ENCODE measurements at places on chromosomes 5 and 9.

DNA sequence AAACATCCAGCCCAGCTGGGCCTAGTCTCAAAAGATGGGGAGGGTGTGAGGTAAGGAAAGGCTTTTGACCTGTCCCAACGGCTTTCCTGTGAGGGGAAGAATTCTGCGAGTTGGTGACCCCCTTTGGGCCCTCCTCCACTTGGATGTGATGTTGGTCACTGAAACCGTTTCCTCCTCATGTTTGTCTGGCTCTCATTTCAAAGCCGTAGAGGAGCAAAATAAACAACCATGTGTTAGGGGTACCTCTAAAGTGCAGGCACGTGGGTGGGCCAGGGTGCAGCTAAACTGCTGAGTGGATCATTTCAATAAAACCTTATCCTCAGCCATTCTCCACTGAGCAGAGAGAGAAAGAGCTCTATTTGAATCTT is 84.3 kb upstream of the MELK start:
- DNase-seq, result no peak

GRCh38 chr5:32276173-32276853 is 36.4 kb downstream of the MTMR12 start:
- DNase-seq, result no peak

- no peak for DNase-seq
Observed at GRCh38 chr9:82333671-82334070, 345.1 kb downstream of the SPATA31D1 start.

GRCh38 chr5:125229556-125229955 is 483.1 kb upstream of the ZNF608 start:
- DNase-seq, result no peak

DNA sequence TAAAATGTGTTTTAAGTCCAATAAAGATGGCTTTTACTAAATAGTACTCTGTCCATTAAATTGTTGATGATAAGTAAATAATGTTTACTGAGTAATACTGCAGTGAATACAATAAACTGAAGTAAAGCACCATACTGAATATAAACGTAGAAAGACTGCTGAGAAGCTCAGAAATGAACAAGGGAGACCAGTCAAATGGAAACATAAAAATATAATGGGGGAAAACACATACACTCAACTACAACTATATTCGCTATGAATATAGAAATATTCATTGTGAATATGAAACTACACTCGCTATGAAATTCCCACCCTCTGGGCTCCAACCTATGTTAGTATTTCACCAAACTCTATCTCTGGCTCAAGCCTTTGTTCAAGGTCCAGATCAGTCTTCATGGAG is 41.9 kb upstream of the UBQLN1 start:
- DNase-seq, result no peak

GRCh38 chr5:107340631-107341030 is 330.1 kb downstream of the EFNA5 start:
- DNase-seq, result no peak

DNA sequence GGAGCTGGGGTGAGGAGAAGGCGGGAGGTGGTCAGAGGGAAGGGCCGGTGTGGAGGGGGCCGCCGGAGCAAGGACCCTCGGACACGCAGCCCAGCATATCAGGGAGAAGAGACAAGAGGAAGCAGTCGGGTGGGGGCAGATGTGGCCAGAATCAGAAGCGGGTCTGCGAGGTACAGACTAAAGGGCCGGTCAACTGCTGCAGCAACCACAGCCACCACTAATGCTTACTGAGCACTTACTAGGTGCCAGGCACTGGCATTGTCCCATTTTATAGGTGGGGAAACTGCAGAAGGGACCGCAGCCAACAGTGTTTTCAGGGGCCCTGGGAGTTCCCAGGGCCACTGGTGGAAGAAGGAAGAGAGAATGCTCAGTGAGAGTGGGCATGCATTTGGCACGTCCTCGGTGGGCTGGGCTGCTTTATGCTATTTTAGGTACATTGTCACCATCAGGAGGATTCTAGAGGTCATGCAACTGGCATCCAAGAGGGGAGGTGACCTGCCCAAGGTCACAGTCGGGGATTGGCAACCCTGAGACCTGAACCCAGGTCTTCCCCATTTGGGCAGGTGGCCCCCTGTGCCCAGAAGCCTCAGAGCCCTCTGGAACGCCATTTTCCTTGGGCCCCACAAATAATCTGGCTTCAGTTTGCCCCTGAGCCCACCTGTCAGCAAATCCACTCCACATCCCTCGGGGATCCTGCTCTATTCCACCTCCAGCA is 53.4 kb downstream of the DUSP1 start:
- DNase-seq, result no peak

DNA sequence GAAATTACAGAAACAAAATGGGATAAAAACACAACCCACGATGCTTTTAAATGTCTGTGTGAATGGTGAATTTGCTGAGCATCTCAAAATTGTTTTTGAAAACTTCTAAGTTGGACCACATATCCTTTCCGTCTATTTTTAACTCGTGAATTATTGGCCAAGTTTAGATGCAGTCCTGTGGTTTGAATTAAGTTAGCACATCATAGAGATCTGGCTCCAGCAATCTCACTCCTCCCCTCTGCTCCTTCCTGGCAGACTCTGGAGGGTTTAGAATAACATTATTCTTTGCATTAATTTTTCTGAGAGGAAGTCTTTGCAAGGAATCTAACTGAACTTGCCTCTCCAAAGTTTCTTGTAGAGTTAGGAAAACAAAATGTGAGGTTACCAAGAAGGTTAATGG is 14.5 kb upstream of the ANKRD55 start:
- DNase-seq, result no peak

GRCh38 chr9:92147030-92147851 is 32.0 kb upstream of the SPTLC1 start:
- no peak for DNase-seq

DNA sequence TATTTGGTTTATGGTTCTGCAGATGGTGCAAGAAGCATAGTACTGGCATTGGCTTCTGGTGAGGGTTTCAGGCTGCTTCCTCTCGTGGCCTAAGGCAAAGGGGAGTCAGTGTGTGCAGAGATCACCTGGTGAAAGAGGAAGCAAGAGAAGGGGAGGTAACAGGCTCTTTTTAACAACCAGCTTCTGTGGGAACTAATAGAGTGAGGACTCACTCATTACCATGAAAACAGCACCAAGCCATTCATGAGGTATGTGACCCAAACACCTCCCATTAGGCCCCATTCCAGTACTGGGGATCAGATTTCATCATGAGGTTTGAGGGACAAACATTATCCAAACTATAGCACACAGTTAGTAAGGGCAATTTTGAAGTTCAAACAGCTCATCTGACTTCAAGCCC is 263.5 kb downstream of the TMEM38B start:
- DNase-seq, result no peak

- DNase-seq, result no peak
Observed at GRCh38 chr5:172002840-172003512, 3.5 kb downstream of the FBXW11 start.

- DNase-seq, result no peak
Observed at GRCh38 chr5:142769251-142769792, 855 bp upstream of the ARHGAP26 start.

DNA sequence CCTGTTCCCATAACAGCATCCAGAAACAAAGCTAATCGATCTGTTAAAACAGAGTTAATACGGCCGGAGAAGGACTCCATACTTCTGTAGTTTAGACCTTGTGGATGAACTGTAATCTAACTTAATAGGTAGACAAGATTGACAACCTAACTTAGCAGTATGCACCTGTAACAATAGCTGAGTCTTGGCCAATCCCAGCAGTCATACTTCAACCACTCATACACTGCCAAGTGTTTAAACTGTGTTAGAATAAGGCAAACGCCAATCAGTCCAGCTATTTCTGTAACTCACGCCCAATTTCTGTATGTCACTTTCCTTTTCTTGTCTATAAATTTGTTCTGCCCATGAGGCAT is 33.7 kb upstream of the MACIR start:
- DNase-seq, result no peak

DNA sequence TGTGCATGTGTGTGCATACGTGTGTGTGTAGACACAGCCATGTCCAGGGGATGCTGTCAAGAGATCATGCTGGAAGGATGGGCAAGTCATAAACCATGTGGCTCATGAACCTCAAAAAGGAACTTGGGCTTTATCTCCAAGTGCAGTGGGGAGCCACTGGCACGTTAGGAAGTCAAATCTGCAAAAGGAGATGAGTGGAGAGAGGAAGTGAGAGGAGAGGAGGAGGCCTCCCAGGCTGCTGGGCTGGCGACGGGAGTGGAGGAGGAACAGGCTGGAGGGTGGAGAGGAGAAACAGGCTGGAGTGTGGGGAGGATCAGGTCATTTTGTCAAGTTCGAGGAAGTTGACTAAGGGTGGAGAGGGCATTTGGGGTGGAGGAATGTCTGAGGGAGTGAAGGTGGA is 29.2 kb upstream of the TIFAB start:
- no peak for DNase-seq

DNA sequence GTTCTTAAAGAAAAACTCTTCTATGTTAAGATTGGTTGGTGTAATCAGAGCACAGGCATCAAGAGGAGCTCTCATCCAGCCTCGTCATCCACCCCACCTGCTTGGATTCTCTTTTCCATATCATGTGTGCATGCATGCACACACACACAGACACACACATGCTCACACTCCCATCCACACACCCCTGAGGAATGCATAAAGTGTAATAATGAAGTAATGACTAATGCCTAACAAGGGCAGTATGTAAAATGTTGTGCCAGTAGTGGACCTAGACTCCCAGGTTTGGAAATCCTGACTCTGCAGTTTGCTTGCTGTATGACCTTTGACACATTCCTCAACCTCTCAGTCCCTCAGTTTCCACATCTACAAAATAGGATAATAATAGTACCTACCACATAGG is 280.0 kb upstream of the ANKRD55 start:
- no peak for DNase-seq

- DNase-seq, result no peak
Observed at GRCh38 chr5:180153099-180153498, 55.9 kb downstream of the RASGEF1C start.

GRCh38 chr5:104612005-104612404 is 1049.4 kb upstream of the NUDT12 start:
- DNase-seq, result no peak

GRCh38 chr5:39919876-39920275 is 495.1 kb upstream of the DAB2 start:
- DNase-seq, result no peak

GRCh38 chr5:2758632-2759031 is 7.2 kb upstream of the IRX2 start:
- no peak for DNase-seq

DNA sequence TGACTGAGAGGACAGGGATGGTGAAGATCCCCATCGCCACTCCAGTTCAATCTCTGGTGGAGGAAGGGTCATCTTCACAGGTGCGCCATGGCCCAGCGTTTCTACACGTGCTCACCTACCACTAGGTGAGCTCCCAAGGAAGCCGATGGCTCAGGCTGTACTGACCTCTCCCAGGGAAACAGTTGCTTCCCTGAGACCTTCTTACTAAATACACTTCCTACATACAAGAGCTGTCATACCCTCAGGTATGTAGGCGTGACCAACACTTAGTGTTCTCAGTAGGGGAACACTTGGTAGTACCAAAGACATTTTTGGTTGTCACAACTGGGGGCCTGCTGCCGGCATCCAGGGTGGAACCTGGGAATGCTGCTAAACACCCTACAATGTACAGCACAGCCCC is 75.2 kb downstream of the TENT4A start:
- DNase-seq, result no peak
